ENCODE measurements at places on chromosomes 13 and 19.

GRCh38 chr13:112905619-112905989 lies 63.4 kb upstream of the MCF2L start:
- DNase-seq, result no peak

- no peak for DNase-seq
These were observed 12.6 kb upstream of the METTL21C start for GRCh38 chr13:102707467-102707866.

DNA sequence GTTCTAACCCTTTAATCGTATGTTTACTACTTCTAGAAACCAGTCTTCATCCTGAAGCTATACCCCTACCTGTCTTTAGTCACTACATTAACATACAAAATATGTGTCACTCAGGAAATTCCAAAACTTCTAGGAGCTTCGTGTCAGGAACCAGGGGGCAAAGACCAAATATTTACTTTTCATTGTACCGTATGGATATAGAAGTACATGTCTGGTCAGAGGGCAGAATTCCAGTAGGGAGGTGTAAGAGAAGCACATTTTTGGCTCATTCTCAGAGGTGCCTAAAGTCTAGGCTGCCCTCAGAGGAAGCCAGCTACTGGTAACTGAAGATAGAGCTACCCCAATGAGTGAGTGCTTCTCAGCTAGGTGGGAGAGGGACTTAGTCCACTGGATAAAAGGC lies 320.7 kb downstream of the DIAPH3 start:
- DNase-seq, result no peak

DNA sequence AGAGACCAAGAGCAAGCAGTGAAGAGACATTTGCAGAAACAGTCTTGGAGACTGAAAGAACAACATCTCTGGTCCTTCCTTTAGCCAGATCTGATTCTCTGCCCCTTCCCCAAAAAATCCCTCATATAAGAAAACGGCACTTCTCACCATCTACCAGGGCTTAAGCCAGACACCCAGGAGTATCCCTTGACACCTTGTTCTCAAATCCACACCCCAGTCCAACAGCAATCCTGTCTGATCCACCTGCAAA lies 1.7 kb upstream of the PLEKHG2 start:
- no peak for DNase-seq

GRCh38 chr13:85068231-85068630 lies 731.0 kb downstream of the SLITRK6 start:
- no peak for DNase-seq
